Glutamatergic neuron (in vitro differentiated cells): ENCODE measurements at places on chromosomes 7 and 10.

DNA sequence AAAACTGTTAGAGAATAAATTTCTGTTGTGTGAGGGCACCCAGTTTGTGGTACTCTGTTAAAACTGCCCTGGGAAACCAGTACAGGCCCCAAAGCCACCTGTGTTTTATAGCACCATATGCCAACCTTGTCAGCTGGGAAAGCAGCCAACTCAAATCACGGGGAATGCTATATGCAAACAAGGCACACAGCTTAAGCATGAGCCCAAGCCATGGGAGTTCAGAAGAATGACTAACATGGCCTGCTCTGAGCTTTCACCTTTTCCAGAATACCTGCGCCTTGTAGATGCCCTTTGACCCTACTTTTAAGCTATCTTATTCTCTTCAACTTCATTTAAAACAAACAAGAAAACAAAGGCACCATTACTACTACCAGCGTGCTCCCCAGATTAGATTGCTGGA, 5.5 kb upstream of the SLC25A13 start:
- no peak for DNase-seq

- no peak for DNase-seq
These were observed 26.4 kb downstream of the RNF216 start for GRCh38 chr7:5754981-5755599.

GRCh38 chr10:21702633-21703111, 168.6 kb downstream of the MLLT10 start:
- no peak for DNase-seq

DNA sequence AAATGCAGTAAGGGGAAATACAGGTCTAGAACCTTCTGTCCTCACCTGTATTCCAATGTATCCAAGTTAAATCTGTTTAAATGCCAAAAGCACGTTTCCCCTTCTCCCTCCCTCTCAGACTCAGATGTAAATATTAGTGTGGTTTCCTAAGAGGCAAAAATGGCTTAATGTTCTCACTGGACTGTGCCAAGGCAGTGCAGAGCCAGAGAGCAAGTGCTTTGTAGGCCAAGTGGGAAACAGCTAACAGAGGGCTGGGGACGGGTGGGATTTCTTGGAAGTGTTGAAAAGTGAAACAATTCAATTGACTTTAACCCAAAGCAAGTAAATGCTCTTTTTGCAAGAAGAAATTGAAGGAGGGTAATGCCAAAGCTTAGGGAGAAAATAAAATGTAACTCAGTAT, 103.1 kb downstream of the GSAP start:
- DNase-seq, result no peak

DNA sequence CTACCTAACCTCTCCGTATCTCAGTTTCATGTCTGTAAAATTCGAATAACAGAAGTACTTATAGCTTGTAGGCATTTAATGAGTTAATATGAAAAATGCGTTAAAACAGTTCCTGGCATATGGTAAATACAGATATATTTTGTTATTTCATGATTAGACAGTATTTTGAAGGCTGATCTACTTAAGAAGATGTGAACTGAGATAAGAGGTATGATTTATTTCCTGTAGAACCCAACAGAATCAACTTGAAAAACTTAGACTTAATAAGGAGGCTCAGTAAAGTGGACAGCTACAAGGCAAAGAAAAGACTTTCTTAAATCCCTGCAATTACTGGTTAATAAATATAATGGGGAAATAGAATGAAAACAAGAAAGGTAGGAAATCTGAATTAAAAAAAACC, 103.3 kb downstream of the FANK1 start:
- no peak for DNase-seq

- peak; percentile 71 for DNase-seq
These were observed 875 bp upstream of the HECTD2 start for GRCh38 chr10:91409069-91409868.

DNA sequence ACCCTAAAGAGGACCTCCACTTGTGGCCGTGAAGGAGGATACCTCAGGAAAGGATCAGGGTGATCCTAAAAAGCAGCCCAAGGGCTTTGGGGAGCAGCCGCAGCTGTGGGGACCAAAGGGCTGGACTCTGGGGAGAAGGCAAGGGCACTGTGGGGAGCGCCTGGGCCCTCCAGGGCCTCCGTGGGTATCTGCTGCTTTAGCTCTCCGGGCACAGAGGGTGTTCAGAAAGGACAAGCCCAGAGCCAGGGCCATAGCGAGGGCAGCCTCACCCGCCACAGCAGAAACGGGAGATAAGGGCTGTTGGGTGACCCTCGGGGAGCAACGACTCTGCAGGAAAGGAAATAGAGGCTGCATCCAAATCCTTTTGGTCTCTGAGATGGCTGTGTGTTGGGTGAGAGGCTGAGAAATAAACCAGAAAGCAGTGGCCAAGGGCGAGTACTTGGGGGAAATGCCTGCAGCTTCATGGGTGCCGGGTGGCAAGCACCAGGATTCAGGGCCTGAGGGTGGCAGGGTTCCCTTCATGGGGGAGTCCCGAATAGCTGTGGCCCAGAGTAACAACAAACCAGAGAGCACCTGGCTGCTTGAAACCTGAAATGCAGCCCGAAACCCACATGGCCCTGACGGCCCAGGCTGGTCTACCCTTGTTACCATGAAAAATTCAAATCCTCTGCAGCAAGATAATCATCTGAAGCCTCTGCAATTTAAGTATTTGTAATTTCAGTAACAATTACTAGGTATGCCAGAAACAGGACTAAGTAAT, 95.2 kb downstream of the VIPR2 start:
- peak; percentile 4 for DNase-seq

- DNase-seq, result no peak
These were observed 140.9 kb upstream of the MKLN1 start for GRCh38 chr7:131186816-131187215.

DNA sequence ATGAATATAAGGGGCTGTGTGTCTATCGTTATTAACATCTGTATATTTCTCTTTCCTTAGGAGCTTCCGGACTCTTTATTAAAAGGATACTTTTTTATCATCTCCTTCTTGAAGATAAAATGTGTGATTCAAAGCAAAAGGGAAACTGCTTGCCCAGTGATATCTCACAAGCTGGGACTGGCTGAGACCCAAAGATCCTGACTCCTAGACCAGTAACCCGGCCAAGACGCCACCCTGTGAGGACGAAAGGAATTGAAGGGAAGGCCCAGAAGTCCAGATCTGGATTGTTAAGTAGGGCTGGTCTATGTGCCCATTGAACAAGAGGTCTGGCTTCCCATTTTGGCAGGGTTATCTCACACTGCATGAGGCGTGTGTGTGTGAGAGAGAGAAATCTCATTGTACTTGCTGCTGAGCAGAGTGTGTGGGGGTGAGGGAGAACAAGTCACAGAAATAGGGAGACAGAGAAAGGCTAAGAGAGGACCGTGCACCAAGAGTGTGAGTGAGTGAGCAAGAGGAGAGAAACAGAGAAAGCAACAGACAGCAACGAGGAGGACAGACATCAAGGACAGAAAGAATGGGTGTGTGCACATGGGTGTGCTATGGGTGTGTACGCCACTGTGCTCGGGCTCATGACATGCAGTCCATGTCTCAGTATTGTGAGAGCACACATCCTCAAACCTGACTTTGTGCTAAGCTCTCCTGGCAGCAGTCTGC, 75.4 kb downstream of the PLXNA4 start:
- DNase-seq, result no peak

DNA sequence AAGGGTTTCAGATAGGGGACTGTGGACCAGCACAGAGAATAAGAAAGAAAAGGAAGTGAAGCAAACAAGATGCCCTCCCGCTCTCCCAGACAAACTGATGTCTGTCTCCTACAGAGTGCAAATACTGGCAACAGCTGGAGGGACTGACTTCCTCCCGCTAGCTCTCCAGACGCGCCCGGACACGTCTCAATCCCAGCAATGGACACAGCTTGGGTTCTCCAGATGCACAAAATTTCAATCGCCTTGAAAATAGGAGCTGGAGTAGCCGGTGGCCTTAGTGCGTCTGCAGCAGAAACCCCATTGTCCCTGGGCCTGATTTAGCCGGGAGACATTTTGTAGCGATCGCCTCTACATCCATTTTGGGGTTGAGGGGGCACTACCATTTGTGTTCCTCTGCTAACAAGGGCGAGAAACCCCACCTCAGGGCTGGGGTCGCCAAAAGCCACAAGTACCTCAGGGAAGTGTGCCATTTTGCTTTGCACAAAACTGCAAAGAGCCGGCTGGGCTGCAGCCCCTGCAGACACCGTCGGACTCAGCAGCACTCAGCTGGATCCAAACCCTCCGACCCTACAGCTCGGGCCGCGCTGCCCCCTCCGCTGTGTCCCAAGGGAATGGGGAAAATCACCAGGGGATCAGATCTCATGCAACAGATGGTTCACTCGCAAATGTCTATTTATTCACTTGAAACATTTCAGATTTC, 5.9 kb downstream of the CPA2 start:
- DNase-seq, result peak; percentile 63

DNA sequence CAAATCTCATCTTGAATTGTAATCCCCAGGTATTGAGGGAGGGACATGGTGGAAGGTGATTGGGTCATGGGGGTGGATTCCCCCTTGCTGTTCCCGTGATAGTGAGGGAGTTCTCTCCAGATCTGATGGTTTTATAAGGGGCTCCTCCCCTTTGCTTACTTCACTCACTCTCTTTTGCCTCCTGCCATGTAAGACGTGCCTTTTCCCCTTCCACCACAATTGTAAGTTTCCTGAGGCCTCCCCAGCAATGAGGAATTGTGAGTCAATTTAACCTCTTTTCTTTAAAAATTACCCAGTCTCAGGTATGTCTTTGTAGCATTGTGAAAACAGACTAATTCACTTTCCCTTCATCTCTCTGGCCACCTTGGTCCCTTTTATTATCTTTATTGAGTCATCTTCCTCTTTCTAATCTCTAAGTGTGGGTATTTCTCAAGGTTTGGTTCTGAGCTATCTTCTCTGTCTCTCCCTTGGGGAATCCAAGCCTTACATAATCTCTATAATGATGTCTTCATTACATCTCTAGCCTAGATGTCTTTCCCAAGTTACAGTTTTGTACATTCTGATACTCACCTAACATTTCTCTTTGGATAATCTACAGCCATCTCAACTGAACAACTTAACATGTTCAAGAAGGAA, 99.1 kb upstream of the JCAD start:
- no peak for DNase-seq

- DNase-seq, result no peak
These were observed 144.3 kb upstream of the TCF7L2 start for GRCh38 chr10:112805701-112806100.

DNA sequence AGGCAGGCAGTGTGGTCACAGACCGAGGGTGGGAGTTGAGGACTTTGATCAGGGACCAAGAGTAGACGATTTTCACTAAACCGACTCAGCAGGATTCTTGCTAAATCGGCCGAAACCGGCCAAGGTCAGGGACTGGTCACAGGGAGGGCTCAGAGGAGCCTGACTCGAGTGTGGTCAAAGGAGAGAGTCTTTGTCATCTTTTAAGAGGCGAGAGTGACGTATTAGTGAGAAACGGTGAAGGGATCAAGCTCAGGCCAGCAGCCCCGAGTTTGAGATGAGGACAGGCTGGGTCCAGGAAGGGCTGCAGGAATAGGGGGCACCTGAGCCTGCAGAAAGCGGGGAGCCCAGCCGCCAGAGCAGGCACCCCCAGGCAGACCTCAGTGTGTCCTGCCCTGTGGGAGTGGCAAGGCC, 41.6 kb upstream of the FAM20C start:
- no peak for DNase-seq

DNA sequence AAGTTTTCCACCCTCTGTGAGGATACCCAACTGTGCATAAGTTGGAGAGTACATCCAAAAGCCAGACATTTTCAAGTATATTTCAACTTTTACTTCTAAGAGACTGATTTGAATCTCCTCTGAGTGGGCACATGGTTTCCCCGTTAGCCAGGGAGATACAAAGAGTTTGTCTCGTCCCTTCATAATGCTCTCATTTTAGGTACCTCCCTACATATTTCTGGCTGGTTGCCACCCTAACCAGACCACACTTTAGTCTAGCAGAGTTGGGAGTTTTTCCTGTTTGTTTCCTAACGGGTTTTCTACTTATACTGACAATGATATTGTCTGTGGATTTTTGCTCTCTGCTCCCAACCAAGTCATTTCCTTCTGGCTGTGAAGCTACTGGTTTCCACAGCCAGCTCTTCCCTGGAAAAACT, 180.3 kb downstream of the CCDC71L start:
- DNase-seq, result no peak

DNA sequence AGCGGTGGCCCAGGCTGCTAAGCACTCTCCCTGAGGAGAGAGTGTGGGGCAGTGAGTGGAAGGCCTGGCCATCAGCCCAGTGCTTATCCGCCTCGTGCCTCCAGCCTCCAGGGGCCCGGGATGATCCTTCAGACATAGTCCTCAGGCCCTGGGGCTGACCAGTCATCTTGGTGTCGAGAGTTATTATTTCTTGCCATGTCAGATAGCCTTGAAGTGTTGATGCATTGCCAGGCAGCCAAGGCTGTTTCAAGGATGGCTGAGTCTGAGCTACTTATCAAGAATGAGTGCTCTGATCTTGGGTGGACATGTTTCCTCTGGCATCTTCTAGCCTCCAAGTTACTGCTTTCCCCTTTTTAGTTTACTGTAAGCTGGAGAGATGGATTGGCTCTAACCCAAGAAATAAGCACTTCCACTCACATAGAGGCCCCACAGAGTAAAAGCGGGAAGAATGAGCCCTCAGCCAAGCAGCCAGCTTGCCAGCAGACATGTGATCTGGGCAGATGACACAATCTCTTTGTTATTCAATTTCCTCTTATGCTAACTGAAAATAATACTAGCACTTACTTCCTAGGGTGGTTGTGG, 136.5 kb upstream of the NAMPT start:
- no peak for DNase-seq

- DNase-seq, result no peak
These were observed 12.4 kb upstream of the LRRC72 start for GRCh38 chr7:16514271-16514670.

DNA sequence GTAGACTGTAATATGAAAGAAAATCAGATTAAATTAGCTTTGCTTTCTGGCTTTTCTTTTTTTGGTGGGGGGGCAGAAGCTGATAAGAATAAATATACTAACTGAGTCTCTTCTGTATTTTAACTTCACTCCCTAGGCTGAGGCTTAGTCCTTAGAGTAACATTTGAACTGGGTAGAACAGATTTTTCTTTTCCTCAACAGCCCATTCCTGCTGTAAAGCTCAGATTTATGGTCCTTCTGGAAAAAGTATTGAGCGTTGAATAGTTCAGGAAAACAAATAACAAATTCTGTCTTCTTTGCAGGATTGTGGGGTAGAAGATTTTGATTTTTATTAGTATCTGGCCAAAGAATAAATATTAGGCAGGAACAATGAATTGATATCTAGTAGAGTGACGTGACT, 17.9 kb downstream of the SGPL1 start:
- DNase-seq, result no peak

- DNase-seq, result no peak
These were observed 130.0 kb downstream of the ELAPOR2 start for GRCh38 chr7:86929293-86930109.

DNA sequence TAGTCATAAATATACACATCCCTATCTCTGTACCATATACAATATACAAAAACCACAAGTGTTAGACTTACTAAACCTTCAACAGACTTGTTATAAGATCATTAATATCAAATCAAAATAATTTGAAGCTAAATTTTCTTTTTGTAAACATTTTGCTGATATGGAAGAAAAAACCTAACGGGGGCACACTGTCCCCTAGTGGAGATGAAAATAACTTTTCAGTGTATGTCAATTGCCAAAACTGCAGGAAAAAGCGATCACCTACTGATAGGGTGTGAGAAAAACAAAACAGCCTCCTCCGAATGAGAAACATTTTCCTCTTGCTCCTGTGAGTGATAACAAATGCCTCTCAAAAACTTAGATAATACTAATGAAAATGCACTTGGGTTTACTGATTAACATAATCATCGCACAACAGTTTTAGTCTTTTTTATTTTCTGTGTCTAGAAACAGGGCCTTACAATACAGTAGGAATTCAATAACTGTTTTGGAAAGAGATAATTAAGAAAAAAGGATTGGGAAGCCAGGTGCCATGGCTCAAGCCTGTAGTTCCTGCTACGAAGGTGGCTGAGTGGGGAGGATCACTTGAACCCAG, 322.7 kb downstream of the CRPPA start:
- DNase-seq, result no peak
